ENCODE measurements at places on chromosomes 13 and 19.

GRCh38 chr19:16831531-16831930 is 2.3 kb downstream of the SIN3B start:
- no peak for DNase-seq

DNA sequence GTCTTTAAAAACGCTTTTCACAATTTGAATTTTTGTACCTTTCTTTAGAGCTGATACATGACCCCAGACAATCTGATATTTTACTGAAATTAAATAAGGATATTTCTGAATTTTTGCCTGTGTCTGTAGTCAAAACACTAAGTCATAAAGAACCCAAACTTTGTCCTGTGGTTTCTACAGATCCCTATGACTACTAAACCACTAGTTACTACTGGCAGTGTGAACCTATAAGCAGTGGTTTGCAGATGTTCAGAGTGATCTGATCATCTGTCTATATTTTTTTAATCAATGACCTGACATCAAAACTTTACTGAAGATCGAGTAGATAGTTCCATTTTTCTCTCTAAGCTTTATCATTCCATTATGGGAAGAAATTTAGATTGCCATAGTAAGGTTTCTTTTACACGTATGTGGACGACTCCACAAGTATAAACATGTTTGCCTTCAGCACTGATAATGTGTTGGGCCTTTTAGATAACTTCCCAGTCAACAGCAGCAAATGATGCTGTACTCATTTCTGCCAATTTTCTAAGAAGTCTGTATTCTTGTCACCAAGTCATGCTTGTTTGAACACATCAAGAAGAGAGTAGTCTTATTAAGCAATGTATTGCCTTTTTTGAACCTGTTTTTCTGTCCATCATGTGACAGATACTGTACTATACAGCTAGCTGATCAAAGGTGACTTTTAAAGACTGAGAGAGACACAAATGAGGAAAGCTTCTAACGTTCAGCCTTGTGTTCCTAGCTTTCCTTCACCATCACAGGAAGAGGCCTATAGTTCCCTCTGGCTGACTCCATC is 21.8 kb downstream of the POLR1D start:
- no peak for DNase-seq

DNA sequence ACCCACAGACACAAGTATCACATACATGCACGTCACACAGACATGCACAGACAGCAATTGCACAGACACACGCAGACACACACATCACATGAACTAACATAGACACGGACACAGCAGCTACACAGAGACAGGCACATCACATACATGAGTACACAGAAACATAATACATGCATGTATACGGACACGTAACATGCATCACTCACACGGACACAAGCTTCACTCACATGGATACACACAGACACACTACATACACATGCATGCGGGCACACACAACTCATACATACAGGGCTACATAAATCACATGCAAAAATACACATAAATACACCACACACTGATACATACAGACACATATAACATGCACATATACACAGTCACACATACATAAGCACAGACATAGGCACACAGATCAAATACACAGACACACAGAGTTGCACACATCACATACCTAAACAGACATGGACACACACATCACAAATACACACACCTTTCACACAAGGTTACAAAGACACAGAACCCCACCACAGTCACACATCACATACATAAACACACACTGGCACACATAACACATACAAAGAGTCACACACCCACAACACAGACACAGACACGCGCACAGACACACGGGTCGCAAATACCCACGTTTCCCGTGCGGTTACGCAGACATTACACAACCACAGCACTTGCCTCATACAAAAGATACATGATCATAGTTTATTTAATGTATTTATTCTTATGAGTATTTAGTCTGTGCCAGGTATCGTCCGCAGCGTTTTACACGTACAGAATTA is 1.1 kb upstream of the LMTK3 start:
- no peak for DNase-seq

DNA sequence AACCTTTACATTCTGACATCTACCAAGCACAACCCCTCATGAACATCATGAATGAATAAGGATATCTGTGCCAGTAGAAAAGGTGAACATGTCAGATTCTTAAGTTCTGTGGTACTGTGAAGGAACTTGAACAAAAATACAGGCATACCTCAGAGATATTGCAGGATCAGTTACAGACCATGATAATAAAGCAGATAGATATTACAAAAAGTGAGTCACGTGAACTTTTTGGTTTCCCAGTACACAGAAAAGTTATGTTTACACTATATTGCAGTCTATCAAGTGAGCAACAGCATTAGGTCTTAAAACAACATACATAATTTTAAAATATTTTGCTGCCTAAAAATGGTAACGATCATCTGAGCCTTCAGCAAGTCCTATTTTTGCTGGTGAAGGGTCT is 101.2 kb downstream of the DIAPH3 start:
- no peak for DNase-seq

DNA sequence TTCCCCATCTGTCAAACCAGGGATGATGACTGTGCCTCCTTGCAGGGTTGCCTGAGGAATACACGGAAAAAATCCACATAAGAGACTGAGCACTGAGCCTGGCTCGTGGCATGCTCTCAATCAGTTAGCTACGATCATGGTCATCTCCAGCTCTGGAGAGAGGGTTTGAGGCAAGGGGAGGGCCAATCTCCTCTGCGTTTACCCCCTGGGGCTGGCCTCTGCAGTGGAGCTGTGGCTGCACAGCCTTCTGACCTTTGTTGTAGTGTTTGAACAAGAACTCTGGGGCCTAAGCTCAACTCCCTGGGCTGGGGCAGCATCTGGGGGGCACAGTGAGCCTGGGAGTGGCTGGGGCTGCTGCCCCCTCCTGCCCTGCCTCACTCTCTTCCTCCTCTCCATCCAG is 5.9 kb downstream of the LRRC4B start:
- DNase-seq, result no peak

DNA sequence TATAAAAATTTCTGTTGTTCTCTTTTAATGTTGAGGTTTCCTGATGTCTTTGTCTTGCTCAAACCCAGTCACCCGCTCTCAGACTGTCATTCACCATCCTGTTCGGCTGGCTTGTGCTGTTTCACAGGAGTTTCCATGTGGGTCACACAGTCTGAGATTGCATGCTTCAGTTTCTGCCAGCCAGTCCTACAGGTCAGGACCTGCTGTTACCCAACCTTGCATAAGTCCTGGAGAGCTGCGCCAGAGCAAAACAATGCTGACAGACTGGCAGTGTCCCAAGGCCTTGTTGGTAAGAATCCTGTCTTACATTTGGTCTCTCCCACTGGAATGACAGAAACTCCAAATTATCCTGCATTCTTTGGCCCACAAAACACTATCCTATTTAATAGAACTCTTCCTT is 340.0 kb upstream of the SLITRK5 start:
- no peak for DNase-seq

DNA sequence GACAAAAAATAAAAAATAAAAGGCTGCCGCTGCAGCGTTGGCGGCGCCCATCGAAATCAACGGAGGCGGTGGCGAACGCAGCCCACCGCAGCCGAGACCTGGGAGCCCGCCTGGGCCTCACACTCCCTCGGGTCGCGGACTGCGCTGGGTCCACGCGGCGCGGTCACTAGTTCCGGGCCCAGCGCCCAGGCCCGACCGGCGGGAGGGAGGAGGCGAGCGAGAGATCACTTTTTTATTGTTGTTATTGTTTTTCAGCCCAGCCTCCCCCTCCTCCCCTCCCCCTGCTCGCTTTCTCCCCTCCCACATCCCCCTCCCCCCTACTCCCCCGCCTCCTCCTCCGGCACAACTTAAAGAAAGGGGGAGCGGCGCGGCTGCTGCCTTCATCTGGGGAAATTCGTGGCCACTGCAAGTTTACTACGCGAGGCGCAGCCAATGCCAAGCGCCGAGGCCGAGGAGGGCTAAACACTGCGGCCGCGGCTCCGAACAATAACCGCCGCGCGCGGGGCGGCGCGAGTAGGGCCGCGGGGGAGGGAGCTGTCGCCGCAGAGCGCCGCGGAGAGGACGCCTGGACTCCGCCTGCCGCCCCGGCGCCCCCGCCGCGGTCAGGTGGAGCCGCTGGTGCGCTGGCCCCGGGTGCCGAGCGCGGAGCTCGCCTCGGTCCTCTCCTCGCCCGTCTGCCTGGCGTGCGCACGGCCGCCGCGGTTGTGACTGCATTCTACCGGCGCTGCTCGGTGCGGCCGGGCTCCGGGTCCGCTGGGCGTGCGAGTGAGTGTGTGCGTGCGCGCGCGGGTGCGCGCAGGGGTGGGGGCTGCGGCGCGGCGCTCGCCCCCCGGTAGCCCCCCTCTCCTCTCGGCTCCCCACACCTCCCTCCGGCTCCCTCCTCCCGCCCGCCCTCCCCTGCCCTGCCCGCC is 505 bp upstream of the ZIC2 start:
- no peak for DNase-seq

DNA sequence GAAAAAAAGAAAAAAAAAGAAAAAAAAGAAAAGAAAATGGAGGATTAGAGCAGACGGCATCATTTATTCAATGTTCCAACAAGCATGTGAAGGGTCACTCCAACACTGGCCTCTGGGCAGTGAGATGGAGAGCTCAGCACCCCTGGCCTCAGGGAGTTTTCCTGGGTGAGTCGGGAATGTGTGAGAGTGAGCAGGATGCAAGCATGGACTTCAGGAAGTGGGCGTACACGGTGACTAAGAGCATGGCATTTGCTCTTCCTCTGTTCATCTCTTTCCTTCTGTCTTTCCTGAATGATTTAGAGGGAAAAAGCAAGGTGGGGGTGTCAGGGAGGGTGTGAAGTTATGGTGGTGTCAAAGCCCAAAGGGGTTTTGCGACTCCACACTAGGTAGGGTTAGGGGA is 682 bp upstream of the CABP5 start:
- DNase-seq, result no peak

- DNase-seq, result no peak
Measured at GRCh38 chr13:98749501-98749900, 3.0 kb downstream of the SLC15A1 start.

DNA sequence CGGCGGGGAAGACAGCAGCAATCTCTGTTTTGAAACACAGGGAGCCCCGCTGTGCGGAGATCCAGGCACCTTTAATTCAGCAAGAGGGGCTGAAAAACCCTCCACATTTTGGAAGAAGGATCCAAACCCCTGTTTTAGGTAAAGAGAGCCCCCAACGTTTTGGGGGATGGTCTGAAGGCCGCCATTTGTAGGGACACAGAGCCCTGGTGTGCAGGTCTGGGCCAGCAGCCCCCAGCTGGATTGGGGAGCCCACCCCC is 3.5 kb upstream of the HOOK2 start:
- DNase-seq, result no peak

DNA sequence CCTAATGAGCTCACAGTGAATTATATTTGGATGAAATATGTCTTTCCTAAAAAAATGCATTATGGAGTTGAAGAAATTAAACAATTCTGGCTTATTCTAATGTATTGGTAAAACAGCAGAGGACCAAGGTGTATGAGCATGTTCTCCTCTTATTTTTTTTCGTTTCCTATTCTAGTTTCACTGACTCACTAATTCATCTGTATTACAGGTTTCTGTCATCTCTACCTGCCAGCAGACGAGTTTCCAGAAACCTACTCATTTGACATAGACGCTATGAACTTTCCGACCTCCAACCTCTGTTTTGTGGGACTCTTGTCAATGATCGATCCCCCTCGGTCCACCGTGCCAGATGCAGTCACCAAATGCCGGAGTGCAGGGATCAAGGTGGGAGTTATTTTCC is 20.3 kb downstream of the ATP12A start:
- DNase-seq, result no peak

DNA sequence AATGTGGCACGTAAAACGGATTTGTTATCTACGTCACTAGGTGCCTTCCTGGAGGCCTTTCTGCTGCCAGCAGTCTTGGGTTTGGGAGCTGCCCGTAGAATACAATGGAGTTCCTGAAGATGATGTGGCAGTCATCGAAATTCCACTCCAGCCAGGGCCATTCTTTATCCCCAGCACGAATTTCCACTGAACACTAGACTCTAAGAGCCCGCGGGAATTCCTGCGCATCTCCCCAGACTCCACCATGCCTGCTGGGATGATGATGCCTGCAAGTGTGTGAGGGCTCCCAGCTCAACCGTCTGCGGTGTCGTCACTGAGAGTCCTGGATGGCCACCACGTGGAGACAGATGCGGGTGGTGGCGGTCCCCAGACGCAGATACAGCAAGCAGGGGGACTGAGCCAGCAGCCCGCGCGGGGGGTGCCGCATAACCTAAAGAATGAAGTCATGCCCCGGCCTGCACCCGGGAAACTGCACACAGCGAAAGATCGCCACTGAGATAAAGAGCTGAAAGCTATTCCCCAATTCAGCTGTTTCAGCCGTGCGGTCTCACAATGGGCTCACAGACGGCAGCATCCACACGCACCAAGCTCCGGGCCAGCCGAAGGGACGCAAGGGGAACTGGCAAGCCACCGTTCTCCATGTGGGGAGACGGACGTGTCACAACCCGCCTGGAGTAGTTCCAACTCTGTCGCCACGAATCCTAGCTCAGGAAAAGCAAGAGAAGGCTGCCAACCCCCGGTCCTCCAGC is 41.1 kb downstream of the COL4A1 start:
- no peak for DNase-seq

GRCh38 chr13:55418095-55418494 is 1722.6 kb upstream of the PRR20A start:
- DNase-seq, result no peak

- no peak for DNase-seq
Measured at GRCh38 chr19:2665103-2665502, 37.4 kb downstream of the GNG7 start.

DNA sequence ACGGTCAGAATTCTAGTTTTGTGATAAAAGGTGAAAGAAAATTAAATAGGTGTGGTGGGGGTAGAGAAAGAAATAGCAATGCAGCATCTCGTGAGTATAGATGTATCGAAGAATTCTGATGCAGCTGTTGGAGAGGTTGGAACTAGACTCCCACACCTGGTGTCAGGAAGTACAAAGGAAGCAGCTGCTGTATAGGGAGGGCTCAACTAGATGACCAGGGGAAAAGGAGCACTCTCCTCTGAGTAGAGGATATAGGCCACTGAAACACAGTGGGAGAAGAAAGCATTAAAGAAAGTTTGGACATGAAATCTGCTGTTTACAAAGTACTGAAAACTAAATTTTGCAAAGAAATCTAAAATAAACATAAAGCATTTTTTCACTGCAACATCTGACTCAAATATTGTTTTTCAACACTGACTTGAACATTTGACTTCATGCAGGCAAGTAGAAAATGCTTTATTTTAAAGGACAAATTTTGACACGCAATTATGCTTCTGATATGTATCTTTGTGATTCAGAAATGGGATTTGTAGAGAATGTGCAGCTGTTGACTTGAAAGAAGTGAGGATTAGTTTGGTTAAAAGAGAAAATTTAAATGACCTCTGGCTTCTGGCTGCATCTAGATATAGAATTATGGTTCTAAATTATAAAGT is 82.2 kb downstream of the MIPEP start:
- DNase-seq, result no peak

Data from D721Med (cell line).